ENCODE measurements at places on chromosomes 11 and 22. TPM values are rescaled to one million over a fixed set of nuclear protein-coding genes. Genes with fewer than 3 reads are reported as not detected.

Gene NCAM1
- total RNA-seq: 20.8 TPM

Gene CHRDL2
- total RNA-seq: not detected

Gene MMP26
- total RNA-seq: not detected

Gene ACRV1
- 0.47 TPM for total RNA-seq

Gene HEPHL1
- not detected for total RNA-seq

Gene DBX1
- total RNA-seq: 5.3 TPM

Gene CRYBB2
- total RNA-seq: not detected

Gene SERPIND1
- not detected for total RNA-seq

Gene TOM1
- 28.6 TPM for total RNA-seq

Gene TYR
- not detected for total RNA-seq

Gene SAA2
- total RNA-seq: not detected

- no peaks in the 10 kb centered on the region for H3K4me1 ChIP-seq
- H3K27ac ChIP-seq: no peak overlapping the region
- H3K36me3 ChIP-seq: no peaks in the 10 kb centered on the region
- no peaks in the 10 kb centered on the region for H3K27me3 ChIP-seq
- no peak overlapping the region for H3K4me3 ChIP-seq
- no peak for DNase-seq
Observed at GRCh38 chr11:83088965-83089364, 17.3 kb upstream of the RAB30 start.

DNA sequence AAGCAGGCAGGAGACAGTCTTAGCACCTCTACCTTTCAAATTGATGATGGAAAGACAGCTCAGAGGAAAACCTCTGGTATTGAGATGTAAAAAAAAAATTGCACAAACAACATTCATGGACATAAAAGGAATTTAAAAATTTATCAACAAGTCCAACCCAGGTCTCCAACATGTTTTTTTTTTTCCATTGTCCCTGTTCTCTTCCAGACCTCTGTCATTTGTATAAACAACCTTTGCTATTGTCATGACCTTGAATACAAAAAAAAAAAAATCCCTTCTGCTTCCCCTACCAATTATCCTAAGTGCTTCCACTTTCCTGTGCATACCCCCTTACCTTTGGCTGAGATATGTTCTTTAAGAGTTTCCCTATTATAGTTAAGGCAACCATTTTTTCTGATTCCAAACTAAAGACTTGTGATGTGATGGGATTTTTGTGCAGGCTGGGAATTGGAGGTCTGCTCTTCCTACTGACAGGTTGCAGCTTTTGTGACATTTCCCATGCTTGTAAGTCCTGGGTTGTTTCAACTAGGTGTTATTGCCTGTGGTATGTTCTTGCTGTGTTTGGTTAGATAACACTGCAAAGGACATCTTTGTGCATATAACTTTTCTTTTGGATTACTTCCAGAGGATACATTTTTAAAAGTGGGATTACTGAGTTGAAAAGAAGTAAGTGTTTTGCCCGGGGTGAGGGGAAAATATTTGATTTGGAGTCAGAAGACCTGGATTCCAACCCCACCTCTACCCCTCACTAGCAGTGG lies 67.1 kb downstream of the KIAA1671 start:
- H3K4me1 ChIP-seq: peaks cover 7% of the 10 kb centered on the region
- H3K4me3 ChIP-seq: no peak overlapping the region
- no peaks in the 10 kb centered on the region for H3K27me3 ChIP-seq
- no peak for DNase-seq
- H3K27ac ChIP-seq: no peak overlapping the region

DNA sequence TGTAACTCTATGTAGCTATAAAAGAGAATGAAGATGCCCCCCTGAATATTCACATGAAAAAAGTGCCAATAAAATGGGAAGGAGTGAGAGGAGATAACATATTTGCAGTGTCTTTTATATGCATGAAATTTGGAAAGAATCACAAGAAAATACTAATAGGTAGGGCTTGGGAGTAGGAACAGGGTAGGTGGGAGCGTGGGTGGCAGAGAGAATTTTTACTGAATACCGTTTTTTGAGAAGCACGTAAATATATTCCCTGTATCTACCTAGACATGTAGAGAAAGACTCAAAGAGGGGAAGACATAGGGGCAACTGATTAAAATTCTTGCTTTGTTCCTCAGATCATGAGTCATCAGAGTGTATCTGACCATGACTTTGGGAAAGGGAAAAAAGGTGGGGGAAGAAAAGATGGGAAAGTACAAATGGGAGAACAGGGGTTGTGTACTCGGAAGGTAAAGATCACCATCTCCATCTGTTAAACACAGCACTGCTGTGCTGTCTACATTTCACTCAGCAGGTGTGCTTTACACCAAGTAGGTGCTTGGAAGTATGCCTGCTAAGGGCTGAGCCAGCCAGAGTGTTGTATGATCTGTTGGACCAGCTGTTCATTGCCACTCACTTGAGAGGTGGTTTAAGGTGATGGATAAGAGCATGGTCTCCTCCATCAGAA lies 16.0 kb downstream of the PRR5L start:
- no peak overlapping the region for H3K27ac ChIP-seq
- H3K36me3 ChIP-seq: no peaks in the 10 kb centered on the region

- no peaks in the 10 kb centered on the region for H3K36me3 ChIP-seq
- peaks cover 23% of the 10 kb centered on the region for H3K4me1 ChIP-seq
- no peaks in the 10 kb centered on the region for H3K27me3 ChIP-seq
- no peak overlapping the region for H3K27ac ChIP-seq
- DNase-seq: no peak
Observed at GRCh38 chr11:57571606-57572005, 4.1 kb upstream of the UBE2L6 start.

GRCh38 chr11:12459374-12459773 lies 82.0 kb downstream of the PARVA start:
- H3K27me3 ChIP-seq: no peaks in the 10 kb centered on the region
- no peak for DNase-seq
- no peaks in the 10 kb centered on the region for H3K36me3 ChIP-seq
- no peak overlapping the region for H3K4me3 ChIP-seq
- H3K4me1 ChIP-seq: peaks cover 24% of the 10 kb centered on the region

- H3K36me3 ChIP-seq: no peaks in the 10 kb centered on the region
- H3K27me3 ChIP-seq: peaks cover 48% of the 10 kb centered on the region
- no peak overlapping the region for H3K27ac ChIP-seq
- no peak overlapping the region for H3K4me3 ChIP-seq
- peaks cover 7% of the 10 kb centered on the region for H3K4me1 ChIP-seq
- DNase-seq: no peak
Observed at GRCh38 chr11:3204141-3205015, 14.2 kb downstream of the MRGPRG start.

GRCh38 chr22:49994361-49995040 lies 18.1 kb downstream of the IL17REL start:
- H3K4me1 ChIP-seq: no peaks in the 10 kb centered on the region
- H3K27me3 ChIP-seq: peaks cover 18% of the 10 kb centered on the region
- no peak overlapping the region for H3K27ac ChIP-seq
- DNase-seq: no peak
- no peaks in the 10 kb centered on the region for H3K36me3 ChIP-seq

- peaks cover 4% of the 10 kb centered on the region for H3K4me1 ChIP-seq
- no peaks in the 10 kb centered on the region for H3K36me3 ChIP-seq
- no peak for DNase-seq
Observed at GRCh38 chr11:126418887-126419286, 63.4 kb downstream of the ST3GAL4 start.

- peaks cover 79% of the 10 kb centered on the region for H3K27me3 ChIP-seq
- peaks cover 3% of the 10 kb centered on the region for H3K36me3 ChIP-seq
- peak within 1 kb of the TSS; percentile 40 for H3K27ac ChIP-seq
Observed at GRCh38 chr11:31810779-31811647, at the start of gene PAX6. Gene PAX6 (minus strand): TSS chr11:31811322. CDS start chr11:31806411, 4,911 bp downstream.

- no peaks in the 10 kb centered on the region for H3K27me3 ChIP-seq
- no peak overlapping the region for H3K4me3 ChIP-seq
- no peak for DNase-seq
- H3K4me1 ChIP-seq: peaks cover 11% of the 10 kb centered on the region
- H3K36me3 ChIP-seq: no peaks in the 10 kb centered on the region
Observed at GRCh38 chr11:65654375-65655349, 8.1 kb downstream of the RELA start.

GRCh38 chr11:96303064-96303463 lies 39.9 kb downstream of the MAML2 start:
- no peaks in the 10 kb centered on the region for H3K36me3 ChIP-seq
- no peak overlapping the region for H3K4me3 ChIP-seq
- DNase-seq: no peak
- H3K27ac ChIP-seq: no peak overlapping the region

- no peaks in the 10 kb centered on the region for H3K27me3 ChIP-seq
- no peak for DNase-seq
- no peak overlapping the region for H3K4me3 ChIP-seq
- no peaks in the 10 kb centered on the region for H3K4me1 ChIP-seq
- no peaks in the 10 kb centered on the region for H3K36me3 ChIP-seq
- no peak overlapping the region for H3K27ac ChIP-seq
Observed at GRCh38 chr22:44242946-44243724, 62.4 kb downstream of the PARVG start.

DNA sequence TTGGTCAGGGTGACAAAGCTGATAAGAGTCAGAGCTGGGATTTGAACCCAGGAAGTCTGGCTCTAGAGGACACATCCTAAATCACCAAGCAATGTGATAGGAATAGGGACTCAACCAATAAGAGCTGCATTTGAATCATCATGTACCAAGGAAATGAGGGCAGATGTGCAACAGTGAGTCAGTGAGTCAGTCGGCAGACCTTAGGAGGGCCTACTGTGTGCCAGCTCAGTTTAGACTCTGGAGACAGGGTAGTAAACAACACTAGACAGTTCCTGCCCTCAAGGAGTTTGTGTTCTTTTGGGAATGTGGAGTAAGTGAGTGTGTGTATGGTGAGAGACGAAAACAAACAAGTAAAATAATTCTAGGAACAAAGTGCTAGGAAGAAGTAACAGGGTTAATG lies 11.2 kb downstream of the IL10RA start:
- no peak overlapping the region for H3K27ac ChIP-seq
- H3K4me3 ChIP-seq: no peak overlapping the region
- H3K27me3 ChIP-seq: no peaks in the 10 kb centered on the region
- no peaks in the 10 kb centered on the region for H3K36me3 ChIP-seq
- DNase-seq: no peak

- no peaks in the 10 kb centered on the region for H3K36me3 ChIP-seq
- H3K27me3 ChIP-seq: no peaks in the 10 kb centered on the region
- no peak overlapping the region for H3K27ac ChIP-seq
- no peak overlapping the region for H3K4me3 ChIP-seq
- H3K4me1 ChIP-seq: peaks cover 19% of the 10 kb centered on the region
Observed at GRCh38 chr22:44196731-44197131, 16.0 kb downstream of the PARVG start.

- H3K27me3 ChIP-seq: no peaks in the 10 kb centered on the region
- H3K27ac ChIP-seq: no peak overlapping the region
- no peak overlapping the region for H3K4me3 ChIP-seq
- no peaks in the 10 kb centered on the region for H3K36me3 ChIP-seq
- no peak for DNase-seq
Observed at GRCh38 chr22:25219948-25220442, 556 bp downstream of the CRYBB2 start.

GRCh38 chr11:128398517-128399250 lies 188.7 kb downstream of the ETS1 start:
- H3K27me3 ChIP-seq: no peaks in the 10 kb centered on the region
- no peak overlapping the region for H3K4me3 ChIP-seq
- H3K36me3 ChIP-seq: no peaks in the 10 kb centered on the region
- H3K4me1 ChIP-seq: no peaks in the 10 kb centered on the region
- DNase-seq: no peak

DNA sequence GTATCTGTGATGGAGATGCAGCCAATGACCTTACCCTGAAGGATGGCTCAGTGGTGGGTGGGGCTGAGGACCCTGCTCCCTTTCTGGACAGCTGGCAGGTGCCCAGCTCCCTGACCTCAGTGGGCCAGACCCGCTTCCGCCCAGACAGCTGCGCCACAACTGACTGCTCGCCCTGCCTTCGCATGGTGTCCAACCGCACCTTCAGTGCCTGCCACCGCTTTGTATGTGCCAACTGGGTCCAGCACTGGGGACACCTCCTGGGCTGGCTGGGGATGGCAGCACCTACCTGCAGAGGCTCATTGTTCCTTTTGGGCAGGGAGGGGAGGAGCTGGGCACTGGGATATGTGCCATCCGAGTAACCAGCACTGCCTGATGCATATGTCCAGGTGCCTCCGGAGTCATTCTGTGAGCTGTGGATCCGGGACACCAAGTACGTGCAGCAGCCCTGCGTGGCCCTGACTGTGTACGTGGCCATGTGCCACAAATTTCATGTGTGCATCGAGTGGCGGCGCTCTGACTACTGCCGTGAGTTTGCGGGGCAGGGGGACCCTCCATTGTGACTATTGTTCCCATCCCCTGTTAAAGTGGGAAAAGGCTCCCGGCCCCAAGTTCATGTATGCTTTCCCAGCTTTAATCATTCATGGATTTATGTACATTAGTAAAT lies 84.8 kb downstream of the OTOG start:
- no peak overlapping the region for H3K27ac ChIP-seq
- no peak overlapping the region for H3K4me3 ChIP-seq
- H3K36me3 ChIP-seq: no peaks in the 10 kb centered on the region
- DNase-seq: no peak

DNA sequence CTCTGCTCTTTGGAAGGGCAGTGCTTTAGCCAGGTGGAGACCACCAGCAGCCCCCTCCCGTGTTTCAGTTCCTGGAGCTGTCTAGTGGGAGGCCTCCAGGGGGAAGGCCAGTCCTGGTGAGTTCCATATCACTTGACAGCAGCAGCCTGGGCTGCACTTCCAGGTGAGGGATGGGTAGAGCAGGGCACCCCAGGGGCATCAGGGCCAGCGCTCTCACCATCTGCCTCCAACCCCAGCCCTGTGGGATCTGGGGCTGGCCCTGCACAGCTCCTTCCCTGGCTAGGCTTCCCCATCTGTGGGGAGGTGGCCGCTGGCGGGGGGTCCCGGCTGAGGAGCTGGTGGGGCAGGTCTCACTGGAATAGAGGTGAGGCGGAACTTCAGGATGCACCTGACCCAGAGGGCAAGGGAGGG lies 60.5 kb downstream of the MORC2 start:
- H3K36me3 ChIP-seq: no peaks in the 10 kb centered on the region
- DNase-seq: no peak
- H3K27ac ChIP-seq: no peak overlapping the region
- H3K4me1 ChIP-seq: no peaks in the 10 kb centered on the region
- no peaks in the 10 kb centered on the region for H3K27me3 ChIP-seq

GRCh38 chr11:2580571-2581001 lies 119.2 kb downstream of the KCNQ1OT1 start:
- no peak for DNase-seq
- H3K4me1 ChIP-seq: no peaks in the 10 kb centered on the region
- peaks cover 15% of the 10 kb centered on the region for H3K27me3 ChIP-seq
- no peak overlapping the region for H3K27ac ChIP-seq

GRCh38 chr11:19924716-19925115 lies 212.1 kb downstream of the NAV2 start:
- no peaks in the 10 kb centered on the region for H3K36me3 ChIP-seq
- H3K27ac ChIP-seq: peak overlapping the region; percentile 59
- H3K27me3 ChIP-seq: no peaks in the 10 kb centered on the region
- DNase-seq: no peak
- peaks cover 14% of the 10 kb centered on the region for H3K4me1 ChIP-seq
- H3K4me3 ChIP-seq: no peak overlapping the region

DNA sequence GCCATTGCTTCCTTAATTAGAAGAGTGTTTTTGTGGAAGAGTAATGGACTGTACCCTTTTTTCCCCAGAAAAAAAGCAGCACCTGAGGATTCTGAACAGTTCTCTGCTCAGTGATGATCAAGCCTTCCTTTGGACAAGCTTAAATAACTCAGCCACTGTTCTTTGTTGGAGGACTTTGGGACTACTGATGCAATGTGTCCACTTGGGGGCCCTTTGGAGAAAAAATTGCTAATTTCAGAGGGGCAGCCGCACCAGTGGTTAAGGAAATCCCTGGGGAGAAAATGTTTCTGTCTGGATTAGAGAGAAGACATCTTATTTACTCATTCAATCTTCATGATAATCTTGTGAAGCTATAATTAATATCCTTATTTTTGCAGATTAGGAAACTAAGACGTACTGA lies 5.3 kb upstream of the KMT2A start:
- DNase-seq: peak; percentile 12
- H3K4me1 ChIP-seq: peaks cover 9% of the 10 kb centered on the region
- H3K4me3 ChIP-seq: no peak overlapping the region
- no peak overlapping the region for H3K27ac ChIP-seq
